ENCODE measurements at places on chromosomes 13 and 19.

GRCh38 chr19:46179076-46179759 is 31.2 kb downstream of the IGFL2 start:
- DNase-seq: no peak

- peak; percentile 63 for DNase-seq
Observed at GRCh38 chr13:40206241-40207000, 460.0 kb downstream of the FOXO1 start.

GRCh38 chr13:66536746-66537145 is 693.4 kb downstream of the PCDH9 start:
- DNase-seq: no peak

GRCh38 chr13:60427285-60427684 is 30.3 kb downstream of the TDRD3 start:
- DNase-seq: peak; percentile 52

GRCh38 chr19:41265395-41266153 is 1.4 kb downstream of the HNRNPUL1 start:
- no peak for DNase-seq

GRCh38 chr13:50421473-50422130 is 406.4 kb downstream of the KCNRG start:
- DNase-seq: no peak

- no peak for DNase-seq
Observed at GRCh38 chr19:441213-441836, 19.5 kb downstream of the SHC2 start.

GRCh38 chr13:112034231-112034630 is 32.7 kb upstream of the SOX1 start:
- no peak for DNase-seq

GRCh38 chr19:13164343-13165161 is 14.3 kb downstream of the IER2 start:
- peak; percentile 66 for DNase-seq

DNA sequence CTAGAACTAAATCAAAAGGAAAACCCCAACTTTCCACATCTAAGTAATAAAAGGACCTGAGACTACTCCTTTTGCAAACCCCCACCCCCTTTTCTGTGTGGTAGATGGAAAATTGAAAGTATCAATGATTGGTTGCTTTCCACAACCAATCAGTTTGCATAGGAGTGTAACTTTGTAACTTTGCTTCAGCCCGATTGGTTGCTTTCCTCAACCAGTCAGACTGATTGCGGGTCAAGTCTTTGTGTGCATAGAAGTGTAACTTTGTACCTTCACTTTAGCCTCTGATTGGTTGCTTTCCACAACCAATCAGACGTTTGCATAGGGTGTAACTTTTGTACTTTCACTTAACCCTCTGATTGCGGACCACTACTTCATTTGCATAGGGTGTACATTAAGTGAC is 8.0 kb upstream of the B3GLCT start:
- DNase-seq: no peak

DNA sequence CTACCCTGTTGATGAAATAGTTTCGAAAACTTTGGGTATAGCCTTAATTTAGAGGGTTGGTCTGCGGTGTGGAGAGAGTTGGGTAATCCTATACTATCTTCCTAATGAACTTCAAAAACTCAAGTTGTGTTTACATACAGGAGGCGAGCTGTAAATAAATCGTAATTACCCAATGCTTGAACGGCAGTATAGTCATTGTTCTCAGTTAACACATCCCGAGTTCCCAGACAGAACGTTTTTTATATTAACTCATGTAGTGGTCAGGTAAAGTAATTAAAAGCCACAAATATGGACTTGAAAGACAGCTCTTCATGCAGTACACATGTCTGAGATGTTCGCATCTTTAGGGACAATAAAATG is 1.5 kb downstream of the PDS5B start:
- no peak for DNase-seq

GRCh38 chr19:39494661-39495060 is 4.1 kb upstream of the DLL3 start:
- no peak for DNase-seq

GRCh38 chr19:2300533-2300932 is 7.4 kb downstream of the LINGO3 start:
- no peak for DNase-seq

DNA sequence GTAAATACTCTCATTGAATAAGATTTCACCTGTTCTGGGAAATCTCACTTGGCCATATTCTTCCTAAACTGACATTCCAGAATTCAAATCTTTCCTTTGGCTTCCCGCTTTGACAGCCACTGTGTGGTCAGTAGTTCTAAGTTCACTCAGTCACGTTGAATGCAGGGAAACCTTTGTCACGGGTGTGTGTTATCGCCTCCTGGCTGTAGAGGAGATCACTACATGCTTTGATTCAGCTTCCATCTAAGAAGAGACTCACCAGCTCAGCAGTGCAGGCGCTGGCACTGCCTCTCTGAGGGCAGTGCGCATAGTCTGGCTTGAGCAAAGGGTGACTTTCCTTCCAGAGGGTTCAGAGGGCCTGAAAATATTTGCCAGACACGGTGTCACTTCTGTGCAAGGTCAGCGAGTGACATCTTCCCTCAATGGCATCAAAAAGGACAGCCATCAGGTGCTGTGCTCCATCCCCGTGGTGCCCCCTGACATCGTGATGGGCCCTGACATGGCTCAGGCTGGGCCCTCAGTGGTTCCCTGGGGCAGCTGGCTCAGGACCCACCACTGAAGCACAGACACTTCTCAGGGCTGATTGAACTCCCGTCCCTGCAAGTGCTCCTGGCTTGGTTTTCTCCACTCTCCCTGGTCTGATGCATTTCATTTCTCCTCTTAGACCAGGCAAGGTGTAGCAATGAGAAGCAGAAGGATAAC is 635.4 kb upstream of the ARGLU1 start:
- no peak for DNase-seq

DNA sequence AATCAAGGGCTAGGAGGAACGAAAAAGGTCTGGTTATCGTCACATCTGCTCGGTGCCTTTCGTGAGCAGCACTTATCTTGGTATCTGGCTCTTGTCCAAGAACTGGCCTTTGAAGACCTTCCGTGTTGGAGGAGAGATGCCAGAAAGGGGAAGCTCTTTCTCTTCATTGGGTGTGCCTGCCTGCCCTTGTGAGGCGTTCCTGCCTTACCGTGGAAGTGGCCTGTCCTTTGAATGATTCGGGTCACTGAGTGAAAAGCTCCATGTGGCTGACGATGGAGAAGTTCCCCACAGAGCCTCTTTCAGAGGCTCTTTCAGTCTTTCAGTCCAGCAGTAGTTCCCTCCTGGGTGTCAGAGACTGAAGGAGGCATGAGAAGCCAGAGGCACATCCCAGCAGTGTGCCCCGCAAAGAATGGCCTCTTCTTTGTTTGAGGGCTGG is 121.5 kb upstream of the SLC10A2 start:
- DNase-seq: no peak

DNA sequence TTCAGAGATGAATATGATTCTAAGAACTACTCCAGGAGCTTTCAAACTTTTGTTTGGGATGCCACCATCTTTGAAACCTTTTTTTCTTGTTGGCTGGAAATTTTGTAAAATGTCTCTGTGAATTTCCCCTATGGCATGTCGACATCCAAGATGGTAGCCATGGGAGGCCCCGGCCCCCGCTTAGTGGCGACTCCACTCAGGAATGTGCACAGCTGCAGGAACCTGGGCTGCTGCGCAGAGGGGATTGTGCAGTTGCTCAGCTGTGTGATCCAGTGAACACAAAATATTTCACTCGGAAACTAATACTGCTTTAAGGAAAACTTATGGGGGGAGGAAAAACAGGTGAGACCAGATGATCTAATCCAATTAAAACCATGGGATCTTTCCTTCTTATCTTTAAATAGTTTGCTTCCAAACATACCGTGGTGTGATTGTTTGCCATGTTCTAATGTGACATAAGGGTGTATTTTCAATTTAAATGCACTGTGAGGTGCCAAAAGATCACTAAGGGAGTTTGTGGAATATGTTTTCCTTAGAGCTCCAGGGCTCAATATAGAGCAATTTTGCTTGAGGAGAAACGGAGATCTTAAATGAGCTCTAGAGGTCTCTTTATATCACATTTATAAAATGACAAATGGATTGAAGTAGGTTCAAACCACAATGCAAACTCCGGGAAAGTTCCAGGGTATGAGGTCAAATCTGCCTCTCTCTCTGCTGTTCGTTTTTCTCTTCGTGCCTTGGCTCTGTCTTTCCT is 497.7 kb downstream of the FGF9 start:
- no peak for DNase-seq
